Calu3 (cell line): ENCODE measurements at places on chromosomes 11 and 22. TPM values are rescaled to one million over a fixed set of nuclear protein-coding genes. Genes with fewer than 3 reads are reported as not detected.

DDX25 gene
- total RNA-seq, result not detected in 2 replicates

ANO9 gene
- 27.2 and 32.2 TPM in 2 replicates for total RNA-seq

MYOD1 gene
- not detected in 2 replicates for total RNA-seq

CATSPERZ gene
- total RNA-seq, result 0.85 TPM in 1 of 2 replicates, not detected in the other

OR5B21 gene
- not detected in 2 replicates for total RNA-seq

CCDC117 gene
- total RNA-seq, result 25.4 and 27.0 TPM in 2 replicates

IGLL5 gene
- not detected in 2 replicates for total RNA-seq

GAL3ST3 gene
- total RNA-seq, result not detected in 2 replicates

USP35 gene
- total RNA-seq, result 6.8 and 7.8 TPM in 2 replicates

GRCh38 chr11:111115890-111116289, 129.6 kb upstream of the POU2AF2 start:
- no peak for DNase-seq

DNA sequence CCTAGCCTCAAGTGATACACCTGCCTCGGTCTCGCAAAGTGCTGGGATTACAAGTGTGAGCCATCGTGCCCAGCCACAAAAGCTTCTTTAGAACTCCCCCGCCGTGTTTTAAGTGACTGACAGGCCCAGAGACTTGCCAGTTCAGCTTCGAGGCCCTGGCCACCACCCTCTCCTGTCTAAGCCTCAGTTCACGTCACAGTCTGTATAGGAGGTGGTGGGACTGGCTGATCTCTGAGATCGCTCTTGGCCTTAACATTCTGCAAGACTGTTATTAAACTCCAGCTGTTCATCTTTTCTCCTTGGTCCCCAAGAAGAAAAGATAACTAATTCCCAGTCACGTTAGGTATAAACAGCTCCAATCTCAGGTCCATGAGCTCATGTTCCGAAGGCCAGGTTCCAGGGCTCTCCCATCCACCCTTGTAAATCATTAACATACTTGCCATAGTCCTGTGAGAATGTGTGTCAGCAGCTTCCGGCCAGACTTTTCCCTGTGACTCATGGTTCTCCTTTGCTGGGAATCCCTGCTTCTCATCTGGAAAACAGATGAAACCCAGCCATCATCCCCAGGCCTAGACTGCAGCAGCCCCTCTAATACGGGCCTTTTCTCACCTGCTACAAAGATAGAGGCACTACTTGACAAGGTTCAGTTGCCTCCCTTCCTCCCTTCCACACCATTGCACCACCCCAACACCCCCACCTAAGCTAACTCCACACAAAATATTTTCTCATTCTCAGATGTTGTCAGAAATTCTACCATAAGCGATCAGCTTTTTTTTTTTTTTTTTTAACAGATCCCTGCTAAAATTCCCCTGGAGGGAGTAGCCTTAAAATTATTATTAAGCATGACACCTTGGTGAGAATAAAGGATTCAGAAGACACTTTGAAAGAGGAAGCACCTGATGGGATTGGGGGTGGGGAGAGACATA, 5.6 kb upstream of the KIAA0930 start:
- peak; percentile 80 for DNase-seq

- DNase-seq, result no peak
Observed at GRCh38 chr11:69014084-69014851, 1.2 kb upstream of the MRGPRF start.

DNA sequence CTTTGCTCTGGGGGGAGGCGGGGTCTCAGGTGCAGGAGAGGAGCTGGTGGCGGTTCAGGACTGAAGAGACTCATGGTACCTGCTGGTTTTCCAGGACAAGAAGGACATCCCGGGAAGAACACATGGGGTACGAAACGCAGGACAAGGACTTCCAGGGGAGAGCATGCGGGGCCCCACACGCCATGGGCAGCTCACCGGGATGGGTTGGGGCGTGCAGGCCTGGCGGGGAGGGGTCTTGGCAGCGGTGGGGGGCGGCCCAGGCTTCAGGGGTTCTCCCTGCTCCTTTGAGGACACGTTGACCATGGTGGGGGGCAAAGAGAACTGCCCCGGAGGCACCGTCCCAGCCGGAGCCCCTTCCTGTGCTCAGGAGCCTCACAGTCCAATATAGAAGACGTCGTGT, 673.2 kb downstream of the BRD1 start:
- no peak for DNase-seq

GRCh38 chr11:124889191-124890091, 8.2 kb downstream of the ROBO4 start:
- no peak for DNase-seq

GRCh38 chr11:44416776-44417175, 106.8 kb upstream of the ALX4 start:
- no peak for DNase-seq

DNA sequence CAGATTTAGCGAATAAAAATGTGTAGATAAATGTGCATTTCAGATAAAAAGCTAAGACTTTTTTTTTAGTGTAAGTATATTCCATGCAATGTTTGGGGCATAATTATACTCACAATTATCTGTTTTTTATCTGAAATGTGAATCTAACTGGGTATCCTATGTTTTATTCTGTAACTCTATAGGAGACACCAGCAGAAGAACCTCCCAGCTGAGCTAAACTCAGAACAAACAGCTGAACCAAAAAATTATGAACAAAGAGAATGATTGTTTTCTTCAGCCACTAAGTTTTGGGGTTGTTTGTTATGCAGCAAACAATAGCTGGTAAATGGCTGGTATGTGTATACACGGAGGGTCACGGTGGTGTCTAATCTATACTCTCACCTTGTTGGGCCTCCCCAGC, 42.9 kb downstream of the FBXO7 start:
- DNase-seq, result no peak

DNA sequence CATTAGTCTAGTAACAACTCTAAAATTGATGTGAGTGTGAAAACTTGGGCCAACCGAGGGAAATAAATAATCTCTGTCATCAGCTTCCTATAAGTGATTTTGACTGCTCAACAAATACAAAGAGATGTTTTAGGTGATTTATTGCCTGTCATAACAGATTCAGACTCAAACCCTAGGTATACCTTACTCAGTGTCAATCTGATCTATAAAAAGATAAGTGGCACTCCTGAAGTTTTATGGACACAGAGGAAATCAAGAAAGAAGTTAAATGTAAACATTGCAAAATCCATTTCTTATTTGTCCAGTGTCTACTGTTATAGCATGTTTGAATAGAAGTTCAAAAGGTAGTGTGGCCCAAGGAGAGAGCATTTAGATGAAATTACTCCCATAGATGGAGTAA, 30.4 kb upstream of the TYR start:
- no peak for DNase-seq

DNA sequence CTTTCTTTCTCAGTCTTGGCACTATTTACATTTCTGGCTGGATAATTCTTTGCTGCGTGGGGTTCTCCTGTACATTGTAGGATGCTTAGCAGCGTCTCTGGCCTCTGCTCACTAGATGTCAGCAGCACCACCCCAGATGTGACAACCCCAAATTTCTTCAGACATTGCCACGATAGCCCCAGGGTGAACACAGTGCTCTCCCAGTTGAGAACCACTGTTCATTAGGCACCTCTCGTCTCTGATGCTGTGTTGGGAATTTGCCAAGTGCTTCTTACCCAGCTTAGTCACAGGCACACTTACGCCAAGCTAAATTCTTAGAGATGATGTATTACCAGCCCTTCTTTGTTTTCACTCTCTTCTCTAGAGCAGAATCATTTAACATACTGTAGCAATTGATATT, 9.4 kb downstream of the TRIM6 start:
- no peak for DNase-seq

DNA sequence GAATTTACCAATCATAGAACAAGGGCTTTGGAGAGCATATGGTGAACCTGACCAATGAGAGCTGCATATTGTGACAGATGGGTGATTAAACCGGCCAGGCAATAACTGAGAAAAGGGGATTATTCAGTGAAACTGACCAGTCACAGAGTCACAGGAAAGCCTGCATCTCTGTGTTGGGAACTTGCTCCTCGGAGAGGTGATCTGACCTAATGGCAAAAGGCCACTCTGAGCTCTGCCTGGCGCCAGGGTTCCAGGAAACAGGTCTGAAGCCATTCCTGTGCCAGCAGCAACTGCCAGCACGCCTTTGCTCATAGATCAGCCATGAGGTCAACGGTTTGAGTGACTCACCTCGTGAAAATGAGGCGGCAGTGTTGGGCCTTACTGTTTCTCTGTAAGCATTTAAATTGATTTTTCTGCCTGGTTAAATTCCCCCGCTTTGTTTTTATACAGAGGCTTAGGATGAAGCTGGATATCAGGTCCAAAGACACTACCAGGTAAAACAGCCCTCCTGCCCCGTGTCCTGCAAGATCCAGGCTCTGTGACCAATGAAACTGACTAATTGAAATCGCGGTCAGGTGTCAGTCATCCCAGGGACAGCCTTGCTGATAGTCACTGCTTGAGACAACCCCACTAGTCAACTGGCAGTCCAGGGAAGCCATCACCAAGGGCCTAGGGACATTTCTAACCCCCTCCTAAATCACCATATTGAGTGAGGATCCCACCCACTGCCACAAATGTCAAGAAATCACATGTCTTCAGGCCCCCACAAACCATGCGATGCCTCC, 35.8 kb upstream of the MYOD1 start:
- peak; percentile 75 for DNase-seq

- DNase-seq, result no peak
Observed at GRCh38 chr11:1047595-1048156, 11.2 kb upstream of the MUC6 start.

DNA sequence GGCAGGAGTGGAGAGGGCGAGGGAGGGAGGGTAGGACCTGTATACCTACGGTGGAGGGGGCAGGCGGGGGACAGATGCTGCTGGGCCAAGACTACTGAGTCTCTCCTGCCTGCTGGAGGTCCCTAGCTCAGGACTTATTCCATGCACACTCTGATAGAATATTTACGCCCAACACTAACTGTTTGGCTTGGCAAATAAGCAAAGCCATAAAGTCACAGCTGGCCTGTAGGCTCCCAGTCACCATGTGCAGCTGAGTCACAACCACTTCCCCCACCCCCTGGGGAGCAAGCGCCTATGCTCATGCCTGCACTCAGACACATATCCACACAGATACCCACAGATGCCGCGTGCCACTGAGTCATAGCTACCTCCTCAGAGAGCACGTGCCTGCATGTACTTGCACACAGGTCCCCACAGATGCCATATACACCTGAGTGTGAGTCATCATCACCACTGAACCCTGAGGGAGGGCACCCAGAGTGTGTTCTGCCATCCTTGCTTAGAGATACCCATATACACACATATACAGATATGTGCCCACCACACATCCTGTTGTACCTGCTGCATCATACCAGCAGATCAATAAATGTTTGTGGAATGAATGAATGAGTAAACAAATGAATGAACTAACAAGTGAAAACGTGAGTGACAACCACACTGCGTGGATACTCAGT, 95.8 kb downstream of the SWAP70 start:
- DNase-seq, result peak; percentile 90

DNA sequence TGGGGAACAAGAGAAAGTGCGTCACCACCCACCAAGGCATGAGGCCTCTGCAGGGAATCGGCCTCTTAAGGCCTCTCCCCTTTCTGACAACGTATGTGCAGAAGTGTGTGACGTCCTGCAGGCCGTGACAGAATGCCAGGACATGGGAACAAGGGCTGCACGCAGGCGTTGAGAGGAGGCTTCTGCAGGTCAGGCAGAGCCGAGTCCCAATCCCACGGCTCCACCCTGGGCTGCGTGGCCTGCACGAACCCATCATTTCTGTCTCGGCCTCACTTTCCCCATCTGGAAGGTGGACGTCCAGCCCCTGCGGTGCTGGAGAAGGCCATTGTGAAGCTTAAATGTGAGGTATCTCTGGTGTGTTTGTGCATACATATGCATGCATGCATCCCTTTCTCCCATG, 61.8 kb downstream of the SHANK2 start:
- no peak for DNase-seq

DNA sequence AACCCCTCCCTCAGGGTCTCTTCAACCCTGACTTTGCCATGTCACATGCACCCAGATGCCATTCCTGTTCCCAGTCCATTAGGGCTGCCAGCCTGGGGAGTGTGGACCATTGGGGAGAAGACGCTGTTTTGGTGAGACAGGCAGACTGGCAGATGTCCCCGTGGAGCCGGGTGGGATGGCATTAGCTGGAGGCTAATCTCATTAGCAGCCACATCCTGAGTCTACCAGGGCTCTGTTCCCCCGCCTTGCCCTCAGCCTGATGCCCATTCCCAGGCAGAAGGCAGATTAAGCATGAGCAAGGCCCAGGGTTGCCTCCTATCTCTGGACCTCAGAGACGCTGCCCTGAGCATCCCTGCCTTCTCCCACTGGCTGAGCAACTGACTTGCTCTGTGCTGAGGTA, 46.4 kb upstream of the ALX4 start:
- no peak for DNase-seq

DNA sequence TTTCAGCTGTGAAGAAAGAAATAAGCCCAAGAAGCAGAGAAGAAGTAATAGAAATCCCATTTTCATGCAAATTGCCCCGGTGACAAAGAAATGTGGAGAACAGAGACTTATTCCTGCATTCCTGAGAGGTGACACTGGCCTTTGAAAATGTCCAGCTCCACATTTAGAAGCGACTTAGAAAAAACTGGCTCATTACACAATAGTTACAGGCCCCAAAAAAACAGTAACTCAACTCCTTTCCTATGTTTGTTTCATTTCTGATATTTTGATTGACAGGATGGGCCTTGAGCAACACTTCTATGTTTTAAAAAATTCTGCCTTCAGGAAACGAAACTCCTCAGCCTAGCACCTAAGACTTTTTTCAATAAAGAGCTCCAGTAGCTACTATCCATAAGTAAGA, 726.9 kb upstream of the TENM4 start:
- DNase-seq, result no peak

- DNase-seq, result peak; percentile 38
Observed at GRCh38 chr11:80593648-80594374, 1153.0 kb upstream of the TENM4 start.

GRCh38 chr11:92002568-92002967, 222.1 kb upstream of the FAT3 start:
- no peak for DNase-seq

GRCh38 chr11:45156201-45156600, 9.8 kb downstream of the PRDM11 start:
- no peak for DNase-seq

GRCh38 chr22:28406246-28406645, 273.4 kb downstream of the TTC28 start:
- no peak for DNase-seq

DNA sequence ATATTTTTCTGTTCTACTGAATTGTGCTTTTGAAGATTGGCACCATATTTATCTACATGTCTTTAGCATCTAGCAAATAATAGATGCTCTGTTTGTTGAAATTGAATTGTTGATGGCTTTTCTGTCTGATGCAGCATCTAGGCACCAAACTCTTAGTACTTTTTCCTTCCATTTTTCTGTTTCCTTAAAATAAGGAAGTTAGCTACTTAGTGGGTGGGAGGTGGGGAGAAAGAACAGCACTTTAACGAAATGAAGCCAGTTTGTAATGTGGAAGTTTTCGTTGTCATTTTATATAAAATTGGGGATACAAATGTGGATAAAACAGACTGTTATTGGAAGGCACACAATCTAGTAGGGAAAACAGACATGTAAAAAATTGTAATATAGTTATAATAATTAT, 76.6 kb downstream of the HIPK3 start:
- no peak for DNase-seq

GRCh38 chr11:111448831-111449557, 63.2 kb downstream of the BTG4 start:
- no peak for DNase-seq

GRCh38 chr11:126538071-126538470, 182.6 kb downstream of the ST3GAL4 start:
- no peak for DNase-seq

- DNase-seq, result no peak
Observed at GRCh38 chr11:18844753-18845367, 53.3 kb upstream of the PTPN5 start.
